ENCODE measurements at places on chromosomes 2 and 18.

DNA sequence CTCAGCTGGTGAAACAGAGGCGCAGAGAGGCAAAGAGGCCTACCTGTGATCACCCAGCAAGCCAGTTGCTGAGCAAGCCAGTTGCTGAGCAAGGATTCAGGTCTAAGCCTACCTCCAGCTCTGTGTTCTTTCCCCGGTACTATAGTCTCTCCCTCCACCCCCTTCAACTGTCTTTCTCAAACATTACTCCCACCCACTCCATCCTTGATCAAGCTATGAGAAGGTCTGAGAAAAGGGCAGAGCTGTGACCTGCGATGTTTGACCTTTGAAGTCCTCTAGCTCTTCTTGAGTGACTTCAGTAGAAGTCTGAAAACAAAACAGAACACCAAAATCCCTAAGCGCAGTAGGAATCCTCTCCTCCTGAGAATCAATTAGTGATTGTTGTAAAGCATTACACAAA, 665.2 kb upstream of the ID2 start:
- DNase-seq: no peak

DNA sequence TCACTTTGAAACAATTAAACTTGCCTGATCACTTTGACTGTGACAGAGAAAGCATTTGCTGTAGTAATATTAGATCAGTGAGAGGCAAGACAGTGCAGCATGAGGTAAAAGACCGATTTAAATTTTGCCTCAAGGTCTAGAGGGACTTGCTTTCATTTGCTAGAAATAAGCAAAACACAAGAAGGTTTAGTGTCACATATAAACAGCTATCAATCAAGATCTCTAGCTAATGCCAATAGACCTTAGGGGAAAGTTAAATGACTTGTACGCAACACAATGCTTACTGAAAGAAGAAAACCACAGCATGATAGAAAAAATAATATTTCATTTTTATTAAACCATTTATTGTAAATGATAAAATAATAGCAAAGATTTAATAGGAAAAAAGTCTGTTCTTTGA, 113.5 kb downstream of the DSC3 start:
- no peak for DNase-seq

DNA sequence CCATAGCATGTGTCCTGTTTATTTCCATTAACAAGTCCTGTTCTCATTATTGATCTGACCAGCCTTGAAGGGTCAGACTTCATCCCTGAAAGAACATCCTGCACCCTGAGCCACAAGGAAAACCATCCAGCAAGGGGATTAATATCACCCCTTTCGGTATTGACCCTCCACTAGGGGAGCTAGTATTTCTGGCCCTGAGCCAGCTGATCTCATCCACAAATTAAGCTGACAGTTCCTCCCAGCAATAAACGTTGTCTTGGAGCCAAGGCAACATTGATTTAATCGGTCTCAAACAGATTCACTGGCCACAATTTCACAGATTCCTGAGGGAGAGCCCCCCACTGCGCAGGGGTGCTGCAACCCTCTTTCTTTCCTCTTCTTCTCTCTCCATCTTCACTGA, 353.1 kb upstream of the FANCL start:
- no peak for DNase-seq

- DNase-seq: no peak
Measured at GRCh38 chr2:199950396-199950795, 4.9 kb downstream of the TYW5 start.

DNA sequence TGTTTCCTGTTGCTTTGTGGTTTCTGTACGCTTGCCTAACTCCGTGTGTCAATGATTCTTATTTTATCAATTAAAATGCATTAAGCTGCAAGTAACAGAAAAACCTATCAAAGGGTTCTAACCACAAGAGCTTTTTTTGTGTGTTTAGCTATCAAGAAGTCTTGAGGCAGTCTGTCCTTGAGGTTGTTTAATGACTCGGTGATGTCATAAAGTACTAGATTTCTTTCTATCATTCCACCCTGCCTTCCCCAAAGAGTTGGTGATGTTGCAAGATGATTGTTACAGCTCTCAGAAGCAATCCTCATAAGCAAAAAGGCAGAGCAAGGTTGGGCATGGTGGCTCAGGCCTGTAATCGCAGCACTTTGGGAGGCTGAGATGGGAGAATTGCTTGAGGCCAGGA, 51.9 kb upstream of the SPTBN1 start:
- DNase-seq: no peak

GRCh38 chr2:219175928-219176817, 552 bp downstream of the CNPPD1 start:
- DNase-seq: no peak

DNA sequence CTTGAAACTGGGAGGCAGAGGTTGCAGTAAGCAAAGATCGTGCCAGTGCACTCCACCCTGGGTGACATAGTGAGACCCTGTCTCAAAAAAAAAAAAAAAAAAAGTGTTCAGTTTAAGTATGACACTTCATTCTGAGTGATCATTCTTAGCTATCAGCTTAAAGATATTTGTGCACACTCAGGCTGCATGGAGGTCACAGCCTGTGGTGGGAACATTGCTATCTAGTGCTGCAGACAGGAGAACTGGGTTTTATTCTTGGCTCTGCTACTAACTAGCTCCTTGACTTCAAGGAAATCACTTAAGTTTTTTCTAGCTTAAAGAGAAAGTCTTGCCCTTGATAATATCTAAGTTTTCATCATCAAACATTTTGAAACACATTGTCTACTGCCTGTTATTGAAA, 391.3 kb upstream of the CDH7 start:
- no peak for DNase-seq

GRCh38 chr2:80501874-80502624, 197.5 kb upstream of the LRRTM1 start:
- no peak for DNase-seq

GRCh38 chr18:63539904-63540510, 2.2 kb upstream of the SERPINB12 start:
- no peak for DNase-seq

- no peak for DNase-seq
Measured at GRCh38 chr2:154814856-154815255, 116.4 kb downstream of the KCNJ3 start.

- DNase-seq: peak; percentile 76
Measured at GRCh38 chr2:88190808-88191721, 20.9 kb downstream of the THNSL2 start.

GRCh38 chr2:214492152-214492551, 81.3 kb downstream of the VWC2L start:
- DNase-seq: no peak

DNA sequence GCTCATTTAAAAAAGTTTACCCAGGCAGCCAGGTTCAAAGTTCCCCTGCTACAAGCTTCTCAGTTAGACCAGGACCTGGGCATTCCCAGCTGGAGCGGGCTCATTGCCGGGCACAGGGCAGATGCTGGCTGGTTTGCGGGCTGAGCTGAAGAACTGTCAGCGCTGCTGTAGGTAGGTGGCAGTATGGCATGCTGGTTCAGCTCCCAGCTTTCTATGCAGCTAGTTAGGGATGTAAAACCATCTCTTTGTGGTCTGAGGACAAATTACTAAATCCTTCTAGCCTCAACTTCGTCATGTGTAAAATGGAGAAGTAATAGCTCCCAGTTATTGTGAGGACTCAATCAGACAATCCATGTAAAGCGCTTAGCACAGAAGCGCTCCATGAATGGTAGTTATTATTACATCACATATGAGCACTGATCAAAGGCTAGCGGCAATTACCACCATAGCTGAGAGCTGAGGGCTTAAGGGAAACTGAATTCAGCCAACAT, 2.4 kb upstream of the LDLRAD4 start:
- no peak for DNase-seq

DNA sequence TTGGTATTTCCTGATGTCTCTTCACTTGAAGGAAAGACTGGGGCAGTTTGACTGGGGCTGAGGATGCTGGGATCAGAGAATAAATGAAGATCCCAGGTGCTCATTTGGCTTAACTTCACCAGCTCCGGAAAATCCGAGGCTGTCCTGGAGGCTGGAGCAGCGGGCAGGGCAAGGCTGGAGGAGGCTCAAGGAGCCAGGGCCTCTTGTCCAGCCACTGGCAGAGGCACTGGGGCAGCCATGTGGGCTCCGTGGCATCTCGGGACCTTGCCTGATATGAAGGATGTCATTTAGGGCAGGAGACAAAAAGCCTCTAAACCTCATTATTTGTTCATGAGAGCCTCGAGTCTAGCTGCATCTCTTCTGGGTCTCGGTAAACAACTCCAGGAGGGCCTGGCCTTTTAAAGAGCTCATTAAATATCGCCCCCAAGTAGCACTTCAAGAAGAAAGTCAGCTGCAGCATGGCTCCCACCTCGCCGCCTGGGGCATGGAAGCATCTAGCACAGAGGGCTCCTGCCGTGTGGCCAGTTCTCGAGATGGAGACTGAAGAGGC, 13.5 kb upstream of the GPR55 start:
- peak; percentile 37 for DNase-seq

- DNase-seq: no peak
Measured at GRCh38 chr2:49971453-49971852, 817.1 kb upstream of the FSHR start.

DNA sequence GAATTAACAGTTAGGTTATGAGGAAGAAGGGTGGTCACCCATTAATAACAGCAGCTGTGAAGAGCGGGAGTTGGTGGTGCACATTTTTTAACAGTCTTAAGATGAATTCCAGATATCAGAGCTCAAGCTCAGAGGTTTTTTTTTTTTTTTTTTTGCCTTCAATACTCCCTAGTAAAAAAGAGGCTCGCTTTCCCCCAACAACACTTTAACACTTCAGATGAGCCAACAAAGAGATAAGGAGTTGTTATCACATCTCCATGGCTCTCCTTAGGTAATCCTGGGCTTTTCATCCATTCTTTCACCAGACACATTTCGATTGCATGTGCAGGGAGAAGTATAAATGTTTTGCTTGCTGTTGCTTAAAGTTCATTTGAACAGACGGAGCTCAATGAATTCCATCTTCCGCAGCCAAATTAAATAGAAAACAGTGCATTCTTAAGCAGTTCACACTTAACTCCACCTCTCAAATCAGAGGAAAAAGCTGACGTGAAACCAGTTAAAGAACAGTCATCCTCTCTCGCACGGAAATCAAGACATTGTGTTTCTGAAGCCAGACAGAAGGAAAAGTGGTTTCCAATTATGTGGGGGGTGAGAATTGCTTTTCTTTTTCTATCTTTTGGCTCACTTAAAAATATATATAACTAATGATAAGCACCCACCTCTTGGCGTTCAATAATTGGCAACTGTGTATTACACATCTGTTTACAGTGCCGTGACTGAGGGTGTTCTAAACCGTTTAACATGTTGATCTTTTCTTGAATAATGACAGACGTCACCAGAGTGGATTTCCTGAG, 118.2 kb downstream of the ZNF521 start:
- no peak for DNase-seq

DNA sequence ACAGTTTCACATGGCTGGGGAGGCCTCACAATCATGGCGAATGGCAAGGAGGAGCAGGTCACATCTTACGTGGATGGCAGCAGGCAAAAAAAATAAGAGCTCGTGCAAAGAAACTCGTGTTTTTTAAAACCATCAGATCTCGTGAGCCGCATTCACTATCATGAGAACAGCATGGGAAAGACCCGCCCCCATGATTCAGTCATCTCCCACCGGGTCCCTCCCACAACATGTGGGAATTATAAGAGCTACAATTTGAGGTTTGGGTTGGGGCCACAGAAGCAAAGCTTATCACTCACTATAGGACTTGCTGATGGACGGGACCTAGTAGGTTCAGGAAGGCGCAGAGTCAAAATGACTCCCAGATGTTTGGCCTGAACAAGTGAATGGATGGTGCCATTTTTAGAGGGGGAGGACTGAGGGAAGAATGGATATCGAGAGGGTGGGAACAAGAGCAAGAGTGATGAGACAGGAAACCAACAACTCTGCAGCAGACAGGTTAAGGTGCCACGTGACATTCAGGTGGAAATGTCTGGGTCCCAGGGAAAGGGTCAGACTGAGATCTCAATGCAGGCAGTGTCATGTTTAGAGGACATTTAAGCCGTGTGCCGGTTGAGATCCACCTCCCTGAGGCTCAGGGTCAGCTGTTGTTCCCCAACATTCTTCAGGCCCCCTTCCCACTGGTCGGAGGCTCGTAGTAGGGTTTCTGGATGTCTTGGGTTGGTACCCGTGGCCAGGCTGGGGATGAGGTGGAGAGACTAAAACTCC, 85.7 kb downstream of the MYCN start:
- no peak for DNase-seq

DNA sequence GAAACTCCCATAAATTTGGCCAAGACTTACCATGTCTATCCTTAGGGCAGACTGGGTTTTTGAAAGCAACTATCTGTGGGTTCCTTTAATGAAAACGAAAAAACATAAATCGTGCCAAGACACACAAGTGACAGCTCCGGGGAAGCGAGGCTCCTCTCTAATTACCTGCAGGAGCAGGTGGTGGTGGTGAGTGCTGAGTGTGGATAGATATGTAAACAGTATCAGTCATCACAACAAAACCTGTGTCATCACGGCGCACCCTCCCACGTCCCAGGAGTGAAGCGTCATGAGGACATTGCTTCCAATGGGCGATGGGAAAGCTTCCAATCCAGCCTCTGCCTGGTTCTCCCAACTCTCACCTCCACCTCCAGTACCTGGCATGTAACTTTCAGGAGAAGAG, 31.3 kb downstream of the ACKR3 start:
- no peak for DNase-seq

DNA sequence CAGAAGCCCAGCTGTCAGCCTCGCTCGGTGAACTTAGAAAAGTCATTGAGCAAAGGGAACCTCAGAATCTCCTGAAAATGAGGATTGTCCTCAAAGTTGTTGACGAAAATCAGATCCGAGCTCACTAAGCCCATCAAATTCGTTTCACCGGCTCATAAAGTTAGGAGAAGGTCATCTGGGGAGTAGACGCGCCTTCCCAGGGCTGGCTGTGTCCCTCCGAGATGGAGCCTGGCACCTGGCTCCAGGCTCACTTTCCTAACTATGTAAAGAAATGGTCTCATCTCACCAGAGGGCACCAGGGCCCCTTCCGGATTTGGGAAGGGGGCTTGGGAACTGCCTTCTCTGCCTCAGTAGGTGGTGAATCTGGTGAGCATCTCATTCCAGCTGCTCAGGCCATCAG, 145.5 kb downstream of the PXDN start:
- DNase-seq: no peak

DNA sequence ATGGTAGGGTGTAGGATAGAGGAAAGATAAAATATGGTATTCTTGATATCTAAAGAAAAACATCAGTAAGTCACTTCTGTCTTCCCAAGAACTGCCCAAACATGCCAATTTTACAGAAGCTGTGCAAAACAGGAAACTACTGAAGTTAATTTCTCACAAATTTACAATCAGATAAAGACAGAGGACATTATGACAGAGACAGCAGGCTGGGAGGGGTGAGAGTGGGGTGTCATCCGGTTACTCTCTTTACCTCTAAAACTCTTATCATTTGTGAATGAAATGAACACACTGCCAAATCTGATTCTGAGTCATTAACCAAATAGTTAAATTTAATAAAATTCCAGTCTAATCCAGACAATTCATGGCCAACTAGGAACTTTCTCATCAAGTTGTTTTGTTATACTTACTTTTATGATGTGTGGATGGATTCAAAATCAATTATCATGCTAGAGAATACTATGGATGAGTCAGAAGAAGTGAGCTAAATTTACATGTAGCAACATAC, 323.2 kb upstream of the MEX3C start:
- no peak for DNase-seq

DNA sequence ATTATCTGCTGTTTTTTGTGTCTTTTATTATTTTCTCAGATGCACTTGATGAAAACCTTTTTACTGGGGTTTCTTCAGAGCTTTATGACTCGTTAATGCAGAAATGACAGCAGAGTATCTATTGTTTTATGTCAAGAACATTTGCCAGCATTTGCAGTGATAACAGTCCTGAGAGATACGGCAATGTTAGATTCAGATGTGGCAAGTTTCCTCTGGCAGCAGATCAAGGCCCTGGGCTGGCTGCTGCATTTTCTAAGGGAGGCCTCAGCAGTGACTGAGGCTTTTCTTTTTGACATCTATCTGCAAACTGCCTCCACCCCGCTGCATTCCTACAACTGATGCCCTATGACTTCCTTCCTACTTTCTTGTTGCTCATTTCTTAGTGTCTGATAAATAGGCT, 40.2 kb downstream of the EFEMP1 start:
- DNase-seq: no peak
